Uterus (tissue), 4 donors: ENCODE measurements at places on chromosomes 2 and 18. TPM values are rescaled to one million over a fixed set of nuclear protein-coding genes. Genes with fewer than 3 reads are reported as not detected.
A peak's percentile ranks its signal among the peaks of the same experiment; 100 is the strongest.

SNTG2 gene
- 46.2 TPM for total RNA-seq

AMER3 gene
- total RNA-seq: not detected

WDCP gene
- 10.8 TPM for total RNA-seq

PTCD3 gene
- total RNA-seq: 87.9 TPM

PMAIP1 gene
- total RNA-seq: 3.5 TPM

DOK6 gene
- total RNA-seq: 1.6 TPM

ERBB4 gene
- 13.3 TPM for total RNA-seq

TMEM178A gene
- total RNA-seq: not detected

DNA sequence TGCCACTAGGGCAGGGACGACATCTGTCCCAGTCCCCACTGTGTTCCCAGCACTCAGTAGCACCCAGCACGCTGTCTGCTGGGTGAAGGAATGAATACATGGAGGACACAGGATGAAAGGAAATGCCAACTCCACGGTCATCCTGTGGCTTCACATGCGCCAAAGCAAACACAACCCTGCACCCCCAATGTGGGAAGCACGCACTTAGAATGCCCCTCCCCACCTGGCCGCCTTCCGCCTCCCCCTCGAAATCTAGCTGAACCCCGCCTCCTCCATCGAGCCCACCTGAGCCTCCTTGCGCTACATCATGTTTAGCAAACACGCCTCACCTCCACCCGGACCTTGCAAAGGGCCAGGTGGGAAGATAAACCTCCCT, 33.9 kb downstream of the ADCY3 start:
- H3K27ac ChIP-seq: peak overlapping the region; percentile 57
- no peaks in the 10 kb centered on the region for H3K27me3 ChIP-seq
- no peak for DNase-seq
- H3K36me3 ChIP-seq: no peaks in the 10 kb centered on the region

- no peaks in the 10 kb centered on the region for H3K36me3 ChIP-seq
- no peaks in the 10 kb centered on the region for H3K27me3 ChIP-seq
- H3K4me3 ChIP-seq: no peak overlapping the region
- H3K27ac ChIP-seq: peak overlapping the region; percentile 67
- no peak for DNase-seq
- H3K4me1 ChIP-seq: no peaks in the 10 kb centered on the region
Observed at GRCh38 chr2:127514485-127514884, 11.8 kb downstream of the IWS1 start.

GRCh38 chr2:223465793-223466192, 136.4 kb downstream of the SCG2 start:
- no peak overlapping the region for H3K27ac ChIP-seq
- H3K27me3 ChIP-seq: no peaks in the 10 kb centered on the region
- no peak overlapping the region for H3K4me3 ChIP-seq
- H3K4me1 ChIP-seq: peaks cover 4% of the 10 kb centered on the region
- DNase-seq: peak; percentile 81

- H3K36me3 ChIP-seq: no peaks in the 10 kb centered on the region
- DNase-seq: peak; percentile 26
- no peaks in the 10 kb centered on the region for H3K27me3 ChIP-seq
- H3K4me3 ChIP-seq: no peak overlapping the region
- peaks cover 24% of the 10 kb centered on the region for H3K4me1 ChIP-seq
- peak overlapping the region; percentile 89 for H3K27ac ChIP-seq
Observed at GRCh38 chr2:85999061-85999831, 106.4 kb downstream of the POLR1A start.

- H3K4me1 ChIP-seq: no peaks in the 10 kb centered on the region
- H3K36me3 ChIP-seq: no peaks in the 10 kb centered on the region
- H3K27ac ChIP-seq: no peak overlapping the region
- no peak for DNase-seq
Observed at GRCh38 chr2:111200333-111200881, 79.7 kb downstream of the BCL2L11 start.

- no peaks in the 10 kb centered on the region for H3K36me3 ChIP-seq
- H3K27ac ChIP-seq: no peak overlapping the region
- no peak overlapping the region for H3K4me3 ChIP-seq
- no peaks in the 10 kb centered on the region for H3K4me1 ChIP-seq
Observed at GRCh38 chr2:138493334-138493733, 8.2 kb upstream of the SPOPL start.
